ENCODE measurements at places on chromosomes 1 and 21.
A peak's percentile ranks its signal among the peaks of the same experiment; 100 is the strongest.

DNA sequence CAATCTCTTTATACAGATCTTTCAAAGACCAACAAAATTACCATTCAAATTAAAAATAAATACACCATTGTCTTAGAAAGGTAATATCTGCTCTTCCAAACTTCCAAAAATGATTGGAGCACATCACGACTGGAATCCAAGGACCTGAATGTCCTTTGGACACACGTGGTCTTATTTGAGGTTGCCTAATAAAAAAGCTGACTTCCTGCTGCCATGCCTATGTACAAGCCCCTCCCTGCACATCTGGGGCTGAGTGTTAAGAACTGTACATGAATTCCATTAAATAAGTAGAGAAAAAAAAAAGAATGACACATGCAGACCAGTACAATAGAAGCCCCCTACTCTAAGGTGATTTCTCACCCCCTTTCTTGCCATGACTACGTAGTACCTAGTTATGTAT, 73.6 kb downstream of the SUSD4 start:
- H3K36me3 ChIP-seq, result no peaks in the 10 kb centered on the region
- H3K4me3 ChIP-seq, result no peak overlapping the region
- H3K27ac ChIP-seq, result no peak overlapping the region
- no peaks in the 10 kb centered on the region for H3K27me3 ChIP-seq

DNA sequence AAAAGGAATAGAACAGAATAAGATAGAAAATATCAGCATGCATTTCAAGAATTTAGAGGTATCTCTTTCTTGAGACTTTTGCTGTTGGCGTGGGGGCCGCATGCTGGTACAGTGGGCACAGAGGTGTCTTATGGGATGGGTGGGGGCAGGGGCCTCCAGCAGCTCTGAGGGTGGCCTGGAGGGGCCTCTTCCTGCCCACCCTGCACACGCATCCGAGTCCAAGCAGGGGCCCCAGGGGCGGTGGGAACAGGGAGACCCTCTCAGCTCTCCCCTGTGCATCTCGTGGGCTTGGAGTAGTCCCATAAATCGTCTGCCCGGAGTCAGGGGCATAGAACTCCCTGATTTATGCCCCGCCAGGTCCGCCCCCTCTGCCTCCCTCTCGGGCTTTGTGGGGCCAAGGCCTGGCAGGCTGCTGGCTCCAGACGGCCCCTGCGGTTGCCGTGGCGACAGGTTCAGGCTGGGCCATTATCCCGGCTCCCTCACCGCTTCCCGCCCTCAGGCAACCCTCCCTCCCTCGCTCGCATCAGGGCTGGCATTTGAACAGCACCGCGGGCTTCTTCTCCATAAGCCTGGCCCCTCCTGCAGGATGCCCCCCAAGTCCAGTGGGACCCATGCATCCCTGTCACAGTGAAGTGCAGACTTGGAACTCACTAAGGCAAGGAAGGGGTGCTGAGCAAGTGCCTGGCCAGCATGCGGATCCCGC, 133.2 kb upstream of the ZBTB40 start:
- H3K4me1 ChIP-seq, result no peaks in the 10 kb centered on the region
- H3K4me3 ChIP-seq, result no peak overlapping the region

- no peak for DNase-seq
- no peaks in the 10 kb centered on the region for H3K36me3 ChIP-seq
- no peaks in the 10 kb centered on the region for H3K4me1 ChIP-seq
- H3K27me3 ChIP-seq, result no peaks in the 10 kb centered on the region
- no peak overlapping the region for H3K4me3 ChIP-seq
Observed at GRCh38 chr1:239170828-239171227, 215.5 kb upstream of the CHRM3 start.

DNA sequence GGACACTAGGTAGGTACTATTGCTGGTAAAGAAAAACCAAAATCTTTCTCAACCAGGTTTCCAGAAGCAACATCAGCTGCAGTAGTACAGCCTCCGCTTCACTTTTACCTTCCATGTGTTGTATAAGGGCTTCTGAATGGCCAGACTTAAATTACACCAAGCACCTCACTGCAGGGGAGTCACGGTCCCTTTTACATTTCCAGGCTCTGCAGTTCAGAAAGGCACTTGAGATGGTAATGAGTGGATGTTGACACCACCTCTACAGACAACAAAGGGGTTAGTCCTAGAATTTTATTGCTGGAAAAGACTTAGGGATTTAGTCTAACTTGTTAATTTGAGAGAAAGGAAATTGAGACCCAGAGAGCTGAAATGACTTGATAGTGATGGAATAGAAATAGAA, 12.0 kb upstream of the DUSP12 start:
- no peak for DNase-seq
- no peak overlapping the region for H3K4me3 ChIP-seq
- H3K36me3 ChIP-seq, result no peaks in the 10 kb centered on the region
- no peaks in the 10 kb centered on the region for H3K27me3 ChIP-seq

GRCh38 chr1:217534566-217534965, 96.3 kb downstream of the GPATCH2 start:
- H3K4me3 ChIP-seq, result no peak overlapping the region
- no peaks in the 10 kb centered on the region for H3K27me3 ChIP-seq
- no peaks in the 10 kb centered on the region for H3K4me1 ChIP-seq
- DNase-seq, result no peak
- H3K36me3 ChIP-seq, result no peaks in the 10 kb centered on the region

DNA sequence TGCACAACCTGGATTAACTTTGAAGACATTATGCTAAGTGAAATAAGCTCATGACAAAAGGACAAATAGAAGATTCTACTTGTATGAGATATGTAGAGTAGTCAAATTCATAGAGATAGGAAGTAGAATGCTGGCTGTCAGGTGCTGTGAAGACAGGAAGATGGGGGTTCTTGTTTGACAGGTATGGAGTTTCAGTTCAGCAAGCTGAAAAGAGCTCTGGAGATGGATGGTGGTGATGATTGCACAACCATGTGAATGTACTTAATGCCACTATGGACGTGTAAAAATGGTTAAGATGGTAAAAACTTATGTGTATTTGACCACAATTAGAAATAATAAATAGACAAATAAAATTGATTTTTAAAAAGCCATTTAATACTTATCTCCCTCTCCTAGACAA, 169.8 kb upstream of the DUSP10 start:
- no peak for DNase-seq
- H3K4me3 ChIP-seq, result no peak overlapping the region
- H3K27me3 ChIP-seq, result no peaks in the 10 kb centered on the region
- no peaks in the 10 kb centered on the region for H3K36me3 ChIP-seq

DNA sequence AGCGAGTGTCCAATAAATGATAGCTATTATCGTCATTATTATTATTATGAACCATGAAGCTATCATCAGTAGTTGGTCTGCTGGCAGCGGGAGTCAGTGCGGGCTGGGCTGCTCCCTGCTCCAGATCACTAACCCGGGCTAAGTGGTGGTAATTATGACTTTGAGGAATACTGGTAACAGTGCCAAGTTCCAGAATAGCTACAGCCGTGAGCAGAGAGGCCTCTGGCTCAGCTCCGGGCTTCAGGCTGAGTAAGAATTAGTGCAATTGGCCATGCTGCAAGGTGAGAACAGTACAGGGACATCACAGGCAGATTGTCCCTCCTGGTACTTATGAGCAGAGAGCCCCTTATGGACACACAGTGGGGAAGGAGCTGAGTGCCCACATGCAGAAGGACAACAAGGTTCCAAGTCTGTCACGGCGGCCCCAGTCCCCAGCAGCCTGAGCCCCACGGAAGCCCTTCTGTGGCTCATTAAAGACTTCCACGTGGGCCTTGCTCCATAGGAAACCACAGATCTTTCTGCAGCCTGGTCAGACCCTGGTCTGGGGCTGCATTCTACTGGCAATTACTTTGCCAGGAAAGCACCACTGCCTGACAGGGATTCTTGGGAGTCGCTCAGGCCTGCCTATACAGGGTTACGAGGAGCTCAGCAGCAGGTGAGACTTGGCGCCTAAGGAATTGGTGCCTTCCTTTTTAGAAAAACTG, 235.1 kb downstream of the RRAGC start:
- H3K4me3 ChIP-seq, result no peak overlapping the region
- H3K27ac ChIP-seq, result no peak overlapping the region
- no peaks in the 10 kb centered on the region for H3K36me3 ChIP-seq
- DNase-seq, result no peak
- no peaks in the 10 kb centered on the region for H3K4me1 ChIP-seq
- H3K27me3 ChIP-seq, result no peaks in the 10 kb centered on the region

GRCh38 chr1:157519451-157519850, 32.9 kb downstream of the FCRL5 start:
- no peaks in the 10 kb centered on the region for H3K4me1 ChIP-seq
- no peak overlapping the region for H3K27ac ChIP-seq
- H3K36me3 ChIP-seq, result no peaks in the 10 kb centered on the region
- H3K4me3 ChIP-seq, result no peak overlapping the region

DNA sequence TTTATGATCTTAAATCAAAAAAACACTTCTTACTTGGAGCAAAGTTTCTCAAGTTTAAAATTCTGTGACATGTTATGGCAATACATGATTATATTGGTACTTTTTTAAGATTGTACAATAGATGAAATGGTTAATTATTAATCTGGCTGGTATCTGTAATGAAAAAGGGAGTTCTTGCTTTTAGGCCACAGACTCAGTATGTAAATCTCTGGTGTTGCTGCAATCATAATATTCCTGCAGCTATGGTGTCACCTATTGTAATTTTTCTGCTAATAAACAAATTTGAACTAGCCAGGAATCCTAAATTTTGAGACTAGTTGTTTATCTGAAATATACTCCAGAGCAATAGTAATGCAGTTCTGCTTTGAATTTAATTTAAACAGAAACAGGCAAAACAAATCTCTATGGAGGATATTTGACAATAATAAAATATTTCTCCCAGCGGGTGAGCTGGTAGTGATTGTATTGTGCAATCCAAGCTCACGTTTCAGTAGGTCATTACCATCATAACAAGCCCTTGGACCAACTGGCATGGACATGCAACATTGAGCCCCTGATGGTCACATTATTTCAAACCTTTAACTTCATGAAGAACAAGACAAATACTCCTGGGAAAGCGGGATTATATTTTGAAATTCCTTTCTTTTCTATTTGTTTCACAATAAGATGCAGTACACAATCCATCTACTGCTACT, 77.2 kb upstream of the USH2A start:
- H3K36me3 ChIP-seq, result no peaks in the 10 kb centered on the region
- H3K27me3 ChIP-seq, result no peaks in the 10 kb centered on the region
- no peak for DNase-seq
- H3K4me1 ChIP-seq, result no peaks in the 10 kb centered on the region
- no peak overlapping the region for H3K27ac ChIP-seq
- H3K4me3 ChIP-seq, result no peak overlapping the region

GRCh38 chr1:222028116-222028515, 286.2 kb upstream of the DUSP10 start:
- no peak for DNase-seq
- H3K27me3 ChIP-seq, result no peaks in the 10 kb centered on the region
- no peaks in the 10 kb centered on the region for H3K36me3 ChIP-seq
- no peaks in the 10 kb centered on the region for H3K4me1 ChIP-seq
- H3K27ac ChIP-seq, result no peak overlapping the region
- no peak overlapping the region for H3K4me3 ChIP-seq

DNA sequence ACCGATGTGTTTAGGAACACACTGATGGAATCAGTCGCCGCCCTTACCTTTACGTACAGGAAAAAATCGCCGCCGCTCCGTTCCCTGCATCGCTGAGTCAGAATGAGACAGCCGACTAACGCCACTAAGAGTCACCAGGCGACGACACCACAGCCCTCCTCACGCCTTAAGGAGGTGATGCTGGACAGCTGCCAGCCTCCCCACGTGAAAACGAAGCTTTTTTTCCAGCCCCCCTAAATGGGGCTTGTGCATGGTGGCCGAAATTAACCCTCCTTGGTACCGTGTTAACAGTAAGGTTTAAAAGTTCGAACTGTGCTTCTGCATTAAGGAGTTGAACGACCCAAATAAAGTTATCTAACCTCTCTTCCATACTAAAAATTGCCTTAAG, 511 bp downstream of the DNTTIP2 start:
- peaks cover 38% of the 10 kb centered on the region for H3K36me3 ChIP-seq
- peaks cover 10% of the 10 kb centered on the region for H3K4me1 ChIP-seq
- H3K27ac ChIP-seq, result peak overlapping the region; percentile 94
- H3K4me3 ChIP-seq, result peak overlapping the region; percentile 81
- no peaks in the 10 kb centered on the region for H3K27me3 ChIP-seq

GRCh38 chr1:214475746-214476145, 75.7 kb downstream of the PTPN14 start:
- no peak for DNase-seq
- H3K4me1 ChIP-seq, result no peaks in the 10 kb centered on the region

DNA sequence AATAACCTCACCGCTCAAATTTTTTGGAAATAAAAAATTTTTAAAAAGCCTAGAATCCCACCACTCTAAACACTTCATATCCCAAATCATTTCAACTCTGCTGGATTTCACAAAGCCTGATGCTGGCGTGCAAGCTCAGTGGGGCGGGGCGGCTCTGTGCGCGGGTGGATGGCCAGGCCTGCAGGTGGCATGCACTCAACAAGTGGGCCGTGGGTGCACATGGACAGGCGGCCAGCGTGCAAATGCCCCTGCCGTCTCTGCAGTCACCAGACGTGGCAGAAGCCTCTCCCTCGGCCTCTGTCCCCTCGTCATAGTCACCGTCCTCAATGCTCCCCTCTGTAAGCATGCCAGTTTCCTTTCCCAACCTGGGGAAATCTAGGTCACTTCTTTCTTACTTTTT, 6.6 kb upstream of the PDE9A start:
- H3K27ac ChIP-seq, result no peak overlapping the region
- no peak for DNase-seq
- no peaks in the 10 kb centered on the region for H3K27me3 ChIP-seq

- H3K36me3 ChIP-seq, result no peaks in the 10 kb centered on the region
- H3K27ac ChIP-seq, result no peak overlapping the region
- no peak overlapping the region for H3K4me3 ChIP-seq
- no peaks in the 10 kb centered on the region for H3K27me3 ChIP-seq
- DNase-seq, result no peak
- H3K4me1 ChIP-seq, result no peaks in the 10 kb centered on the region
Observed at GRCh38 chr1:78640462-78640861, 9.2 kb upstream of the IFI44 start.

GRCh38 chr1:99969260-99969728, 502 bp upstream of the SLC35A3 start:
- peaks cover 10% of the 10 kb centered on the region for H3K4me1 ChIP-seq
- peak overlapping the region; percentile 94 for H3K4me3 ChIP-seq
- peak overlapping the region; percentile 83 for H3K27ac ChIP-seq
- H3K27me3 ChIP-seq, result no peaks in the 10 kb centered on the region
- H3K36me3 ChIP-seq, result no peaks in the 10 kb centered on the region

DNA sequence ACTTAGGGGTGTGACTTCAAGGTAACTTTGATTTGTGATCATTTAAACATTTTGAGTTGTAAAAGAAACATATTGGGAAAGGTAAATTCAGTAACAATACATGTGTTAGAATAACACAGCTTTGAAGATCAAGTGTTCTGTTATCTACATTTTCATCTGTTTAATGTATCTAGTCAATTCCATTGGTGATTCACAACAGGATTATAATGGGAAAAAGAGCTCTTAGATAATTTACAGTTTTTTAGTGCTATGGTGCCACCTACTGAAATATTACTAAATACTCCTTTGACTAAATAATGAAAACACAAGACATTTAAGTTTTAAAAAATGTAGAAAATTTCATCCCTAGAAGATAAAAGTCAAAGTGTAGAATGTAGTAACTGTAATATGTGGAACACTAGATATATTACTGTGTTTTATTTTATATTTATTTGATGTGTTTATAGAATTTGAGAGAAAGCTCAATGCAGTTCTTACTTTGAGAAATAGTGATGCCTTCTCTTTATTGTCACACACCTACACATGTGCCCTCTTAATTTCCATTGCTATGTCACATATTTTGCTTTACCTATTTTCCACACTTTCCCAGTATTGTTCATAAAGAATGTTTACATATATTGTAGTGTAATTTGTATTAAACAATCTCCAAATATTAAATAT, 47.4 kb downstream of the PTPRC start:
- DNase-seq, result peak; percentile 67
- peaks cover 11% of the 10 kb centered on the region for H3K4me1 ChIP-seq
- no peak overlapping the region for H3K4me3 ChIP-seq
- no peaks in the 10 kb centered on the region for H3K27me3 ChIP-seq
- peaks cover 32% of the 10 kb centered on the region for H3K36me3 ChIP-seq
